Neural crest cell (in vitro differentiated cells): ENCODE measurements at places on chromosomes 12 and 14. TPM values are rescaled to one million over a fixed set of nuclear protein-coding genes. Genes with fewer than 3 reads are reported as not detected.

The DNAH10 gene
- 1.1 and 2.0 TPM in 2 replicates for total RNA-seq

The KRT6C gene
- total RNA-seq, result not detected in 2 replicates

- peaks cover 12% of the 10 kb centered on the region for H3K27me3 ChIP-seq
- H3K4me1 ChIP-seq, result peaks cover 65% of the 10 kb centered on the region
- peak overlapping the region; percentile 69 for H3K27ac ChIP-seq
- no peak for DNase-seq
- H3K4me3 ChIP-seq, result peak overlapping the region; percentile 98
- H3K36me3 ChIP-seq, result no peaks in the 10 kb centered on the region
These were observed 28.2 kb downstream of the WBP11 start for GRCh38 chr12:14774906-14775635.

DNA sequence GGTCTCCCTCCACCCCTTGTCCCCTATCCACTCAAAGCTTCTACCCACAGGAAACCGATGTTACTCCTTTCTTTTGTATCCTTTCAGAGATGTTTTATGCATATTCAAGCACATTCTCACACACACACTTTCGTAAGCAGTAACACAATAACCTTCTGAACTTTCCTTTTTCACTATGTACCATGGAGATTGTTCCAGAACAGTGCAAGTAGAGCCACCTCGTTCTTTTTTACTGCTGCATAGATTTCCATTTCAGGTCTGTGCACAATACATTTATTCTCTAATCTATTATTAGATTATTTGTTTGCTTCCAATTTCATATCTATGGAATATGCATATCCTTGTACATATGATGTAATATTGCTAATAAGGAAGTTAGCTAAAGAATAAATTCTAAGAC lies 60.3 kb downstream of the TBC1D30 start:
- no peak overlapping the region for H3K27ac ChIP-seq
- no peak for DNase-seq
- no peaks in the 10 kb centered on the region for H3K4me1 ChIP-seq
- peaks cover 20% of the 10 kb centered on the region for H3K27me3 ChIP-seq

DNA sequence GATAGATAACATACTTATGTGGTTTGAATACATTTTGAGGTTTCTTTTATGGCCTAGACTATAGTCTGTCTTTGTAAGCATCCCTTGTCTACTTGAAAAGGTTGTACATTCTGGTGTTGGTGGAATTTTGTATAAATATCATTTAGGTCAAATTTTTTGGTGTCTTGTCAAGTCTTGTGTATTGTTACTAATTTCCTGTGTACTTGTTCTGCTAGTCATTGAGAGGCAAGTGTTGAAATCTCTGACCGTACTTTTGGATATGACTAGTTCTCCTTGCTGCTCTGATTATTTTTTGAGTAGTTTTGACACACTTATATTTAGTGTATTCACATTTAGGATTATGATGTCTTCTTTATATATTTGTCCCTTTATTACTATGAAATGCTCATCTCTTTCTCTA lies 219.6 kb downstream of the CCDC91 start:
- H3K4me1 ChIP-seq, result no peaks in the 10 kb centered on the region
- no peaks in the 10 kb centered on the region for H3K27me3 ChIP-seq
- H3K4me3 ChIP-seq, result no peak overlapping the region
- H3K36me3 ChIP-seq, result peaks cover 12% of the 10 kb centered on the region
- no peak for DNase-seq
- no peak overlapping the region for H3K27ac ChIP-seq

- peaks cover 15% of the 10 kb centered on the region for H3K36me3 ChIP-seq
- no peak for DNase-seq
- no peak overlapping the region for H3K4me3 ChIP-seq
- H3K27me3 ChIP-seq, result no peaks in the 10 kb centered on the region
- H3K4me1 ChIP-seq, result no peaks in the 10 kb centered on the region
These were observed 110.1 kb downstream of the GPR135 start for GRCh38 chr14:59355091-59355490.

DNA sequence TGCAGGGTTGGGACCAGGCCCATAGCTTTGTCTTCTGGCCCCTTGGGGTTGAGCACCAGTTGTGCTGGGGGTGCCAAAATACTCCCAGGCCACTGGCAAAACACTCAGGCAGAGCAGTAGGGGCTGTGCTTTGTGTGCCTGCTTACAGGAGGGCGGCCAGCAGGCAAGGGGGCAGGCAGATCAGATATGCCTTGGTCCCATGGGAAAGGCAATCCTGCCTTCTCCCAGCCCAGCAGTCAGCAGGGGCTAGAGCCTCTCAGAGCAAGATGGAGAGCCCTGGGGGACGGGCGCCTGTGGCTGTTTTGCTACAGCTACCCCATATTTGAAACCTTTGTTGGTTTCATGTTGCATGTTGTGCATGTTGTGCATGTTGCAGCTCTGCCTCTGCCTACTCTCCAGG lies 36.2 kb upstream of the TMX1 start:
- H3K4me3 ChIP-seq, result no peak overlapping the region
- H3K27me3 ChIP-seq, result no peaks in the 10 kb centered on the region
- H3K27ac ChIP-seq, result no peak overlapping the region
- H3K4me1 ChIP-seq, result no peaks in the 10 kb centered on the region
- DNase-seq, result no peak

- H3K36me3 ChIP-seq, result peaks cover 15% of the 10 kb centered on the region
- H3K4me1 ChIP-seq, result no peaks in the 10 kb centered on the region
- no peak overlapping the region for H3K27ac ChIP-seq
- H3K27me3 ChIP-seq, result no peaks in the 10 kb centered on the region
These were observed 54.2 kb downstream of the PTPN21 start for GRCh38 chr14:88500611-88501010.

DNA sequence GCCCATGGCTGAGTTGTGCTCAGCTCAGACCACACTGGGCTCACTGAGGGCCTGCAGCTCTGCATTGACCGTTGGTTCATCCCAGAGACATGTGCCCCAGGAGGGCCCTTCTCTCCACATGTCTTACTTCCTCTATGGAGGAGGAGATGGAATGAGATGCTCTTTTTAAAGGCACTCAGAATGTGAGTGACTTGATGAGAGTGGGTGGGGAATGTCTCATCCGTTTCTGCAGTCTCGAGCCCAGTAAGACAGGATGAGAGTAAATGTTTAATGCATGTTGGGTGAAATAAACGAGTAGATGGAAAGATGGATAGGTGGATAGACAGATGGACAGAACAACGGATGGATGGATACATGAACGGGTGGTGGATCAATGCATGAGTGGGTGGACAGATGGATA lies 68.8 kb upstream of the NOS1 start:
- H3K4me3 ChIP-seq, result no peak overlapping the region
- no peaks in the 10 kb centered on the region for H3K36me3 ChIP-seq
- peaks cover 9% of the 10 kb centered on the region for H3K27me3 ChIP-seq
- DNase-seq, result no peak

The NDUFB1 gene
- total RNA-seq, result 117 and 136 TPM in 2 replicates

GRCh38 chr12:87667378-87667777 lies 361.8 kb downstream of the C12orf50 start:
- no peak overlapping the region for H3K27ac ChIP-seq
- H3K36me3 ChIP-seq, result no peaks in the 10 kb centered on the region
- no peaks in the 10 kb centered on the region for H3K4me1 ChIP-seq
- H3K4me3 ChIP-seq, result no peak overlapping the region
- DNase-seq, result no peak
- no peaks in the 10 kb centered on the region for H3K27me3 ChIP-seq

DNA sequence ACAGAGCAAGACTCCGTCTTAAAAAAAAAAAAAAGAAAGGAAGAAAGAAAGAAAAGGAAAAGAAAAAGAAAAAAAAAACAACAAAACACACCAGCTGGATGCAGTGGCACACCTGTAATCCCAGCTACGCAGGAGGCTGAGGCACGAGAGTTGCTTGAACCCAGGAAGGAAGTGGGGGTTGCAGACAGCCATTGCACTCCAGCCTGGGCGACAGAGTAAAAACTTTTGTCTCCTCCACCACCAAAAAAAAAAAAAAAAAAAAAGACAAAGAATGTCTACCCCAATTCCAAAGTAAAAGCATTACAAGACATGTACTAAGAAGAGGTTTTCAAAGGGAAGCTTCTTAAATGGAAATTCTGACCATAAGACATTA lies 53.4 kb downstream of the HNRNPC start:
- DNase-seq, result no peak
- peaks cover 20% of the 10 kb centered on the region for H3K4me1 ChIP-seq
- no peaks in the 10 kb centered on the region for H3K27me3 ChIP-seq
- H3K36me3 ChIP-seq, result peaks cover 39% of the 10 kb centered on the region

GRCh38 chr12:57632073-57632957 lies 686 bp downstream of the B4GALNT1 start:
- H3K4me3 ChIP-seq, result peak overlapping the region; percentile 86
- peaks cover 55% of the 10 kb centered on the region for H3K27me3 ChIP-seq
- H3K27ac ChIP-seq, result no peak overlapping the region
- H3K4me1 ChIP-seq, result peaks cover 25% of the 10 kb centered on the region

DNA sequence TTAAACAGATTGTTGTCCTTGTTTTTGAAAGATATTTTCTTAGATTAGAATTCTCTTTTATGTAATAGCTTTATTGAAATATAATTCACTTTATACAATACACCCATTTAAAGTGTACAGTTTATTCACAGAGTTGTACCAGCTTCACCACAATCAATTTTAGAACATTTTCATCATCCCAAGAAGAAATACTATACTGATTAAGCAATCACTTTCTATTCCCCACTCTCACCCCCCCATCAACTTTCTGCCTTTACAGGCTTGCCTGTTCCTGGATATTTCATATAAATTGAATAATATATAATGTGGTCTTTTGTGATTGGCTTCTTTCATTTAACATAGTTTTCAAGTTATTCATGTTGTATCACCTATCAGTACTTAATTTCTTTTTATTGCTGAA lies 44.4 kb downstream of the ARHGAP5 start:
- no peak for DNase-seq
- H3K27me3 ChIP-seq, result no peaks in the 10 kb centered on the region
- H3K4me1 ChIP-seq, result no peaks in the 10 kb centered on the region
- H3K4me3 ChIP-seq, result no peak overlapping the region

- peaks cover 8% of the 10 kb centered on the region for H3K36me3 ChIP-seq
- peak; percentile 14 for DNase-seq
- H3K27ac ChIP-seq, result no peak overlapping the region
- H3K4me3 ChIP-seq, result no peak overlapping the region
- no peaks in the 10 kb centered on the region for H3K4me1 ChIP-seq
These were observed 80.9 kb downstream of the SLC41A2 start for GRCh38 chr12:104877103-104877705.

DNA sequence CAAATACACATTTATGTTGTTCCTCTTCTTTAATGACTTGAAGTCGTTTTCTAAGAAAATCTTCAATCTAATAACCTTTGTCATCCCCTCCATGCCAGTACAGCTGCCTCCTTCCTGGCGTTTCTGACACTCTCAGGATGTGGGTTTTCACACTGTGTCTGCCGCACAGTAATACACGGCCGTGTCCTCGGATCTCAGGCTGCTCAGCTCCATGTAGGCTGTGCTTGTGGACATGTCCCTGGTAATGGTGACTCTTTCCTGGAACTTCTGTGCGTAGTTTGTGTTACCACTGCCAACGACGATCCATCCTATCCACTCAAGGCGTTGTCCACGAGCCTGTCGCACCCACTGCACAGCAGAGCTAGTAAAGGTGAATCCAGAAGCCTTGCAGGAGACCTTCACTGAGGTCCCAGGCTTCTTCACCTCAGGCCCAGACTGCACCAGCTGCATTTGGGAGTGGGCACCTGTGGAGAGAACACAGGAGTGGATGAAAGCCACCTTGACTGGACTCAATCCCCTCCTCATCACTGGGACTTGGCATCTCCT lies 1095.9 kb downstream of the TMEM121 start:
- H3K36me3 ChIP-seq, result peaks cover 18% of the 10 kb centered on the region
- no peak for DNase-seq
- H3K27me3 ChIP-seq, result no peaks in the 10 kb centered on the region
- no peak overlapping the region for H3K4me3 ChIP-seq

The RND1 gene
- 4.2 and 6.1 TPM in 2 replicates for total RNA-seq

- no peak overlapping the region for H3K4me3 ChIP-seq
- H3K27ac ChIP-seq, result no peak overlapping the region
- H3K36me3 ChIP-seq, result no peaks in the 10 kb centered on the region
- H3K27me3 ChIP-seq, result no peaks in the 10 kb centered on the region
- H3K4me1 ChIP-seq, result peaks cover 6% of the 10 kb centered on the region
These were observed 144.4 kb upstream of the TMPO start for GRCh38 chr12:98370976-98371375.

DNA sequence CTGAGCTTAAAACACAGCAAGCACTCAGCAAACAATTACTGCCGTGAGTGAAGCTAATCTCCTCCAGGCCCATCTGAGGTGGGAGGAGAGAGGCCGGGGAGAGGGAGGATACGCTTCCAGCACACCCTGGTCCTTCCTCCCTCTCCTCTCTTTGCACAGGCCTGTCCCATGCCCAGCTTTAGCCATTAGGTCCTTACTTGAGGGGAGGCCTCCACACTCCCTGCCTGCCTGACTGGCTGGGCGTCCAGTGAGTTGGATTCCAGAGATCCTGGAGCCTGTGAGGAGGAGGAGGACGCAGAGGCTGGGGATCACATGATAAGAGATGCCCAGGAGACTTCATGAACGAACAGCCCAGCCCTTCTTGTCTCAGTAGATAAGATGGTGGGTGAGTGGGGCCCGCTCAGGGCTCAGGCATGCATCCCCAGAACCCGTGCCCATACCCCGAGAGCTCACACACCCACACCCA lies 65.1 kb upstream of the NCOR2 start:
- H3K4me1 ChIP-seq, result peaks cover 31% of the 10 kb centered on the region
- no peaks in the 10 kb centered on the region for H3K27me3 ChIP-seq
- DNase-seq, result no peak
- H3K27ac ChIP-seq, result peak overlapping the region; percentile 54
- no peak overlapping the region for H3K4me3 ChIP-seq

GRCh38 chr14:45065956-45066355 lies 18.0 kb upstream of the PRPF39 start:
- H3K27me3 ChIP-seq, result no peaks in the 10 kb centered on the region
- no peak overlapping the region for H3K27ac ChIP-seq
- peaks cover 12% of the 10 kb centered on the region for H3K36me3 ChIP-seq
- no peak overlapping the region for H3K4me3 ChIP-seq

DNA sequence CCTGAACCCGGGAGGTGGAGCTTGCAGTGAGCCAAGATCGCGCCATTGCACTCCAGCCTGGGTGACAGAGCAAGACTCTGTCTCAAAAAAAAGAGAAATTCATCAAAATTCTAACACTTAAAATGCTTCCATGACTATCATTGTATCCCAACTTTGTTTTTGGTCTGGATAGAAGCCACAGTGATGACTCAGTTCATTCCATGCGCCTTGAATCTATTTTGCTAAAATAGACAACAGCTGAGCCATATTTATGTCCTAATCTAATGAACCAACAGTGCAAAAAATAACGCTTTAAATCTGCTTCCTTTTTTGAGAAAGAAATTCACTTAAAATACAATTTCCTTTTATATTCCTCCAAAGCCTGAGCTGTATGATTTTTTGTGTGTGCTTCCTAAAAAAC lies 23.2 kb upstream of the BICD1 start:
- H3K36me3 ChIP-seq, result no peaks in the 10 kb centered on the region
- no peak overlapping the region for H3K27ac ChIP-seq
- H3K27me3 ChIP-seq, result no peaks in the 10 kb centered on the region
- DNase-seq, result no peak

DNA sequence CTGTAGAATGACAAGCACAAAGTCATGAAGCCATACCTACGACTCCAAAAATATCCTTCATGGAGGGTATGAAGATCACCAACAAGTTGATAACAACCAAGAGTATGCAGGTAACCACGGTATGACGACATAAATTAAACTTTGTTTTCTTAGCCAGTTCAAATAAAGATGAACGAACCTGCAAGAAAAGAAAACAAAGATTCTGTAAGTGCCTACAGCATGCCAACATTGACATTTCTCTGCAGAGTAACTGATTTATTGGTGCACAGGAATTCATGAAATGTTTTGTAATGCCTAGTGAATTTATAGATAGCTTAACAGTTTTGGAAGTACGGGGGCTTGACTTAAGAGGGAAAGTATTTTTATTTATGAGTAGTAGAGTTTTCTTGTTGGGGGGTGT lies 71.0 kb downstream of the SLC38A1 start:
- no peak overlapping the region for H3K4me3 ChIP-seq
- no peak overlapping the region for H3K27ac ChIP-seq
- no peaks in the 10 kb centered on the region for H3K4me1 ChIP-seq
- DNase-seq, result no peak
- H3K27me3 ChIP-seq, result no peaks in the 10 kb centered on the region
- H3K36me3 ChIP-seq, result peaks cover 79% of the 10 kb centered on the region
